ENCODE measurements at places on chromosomes 12 and 14.

DNA sequence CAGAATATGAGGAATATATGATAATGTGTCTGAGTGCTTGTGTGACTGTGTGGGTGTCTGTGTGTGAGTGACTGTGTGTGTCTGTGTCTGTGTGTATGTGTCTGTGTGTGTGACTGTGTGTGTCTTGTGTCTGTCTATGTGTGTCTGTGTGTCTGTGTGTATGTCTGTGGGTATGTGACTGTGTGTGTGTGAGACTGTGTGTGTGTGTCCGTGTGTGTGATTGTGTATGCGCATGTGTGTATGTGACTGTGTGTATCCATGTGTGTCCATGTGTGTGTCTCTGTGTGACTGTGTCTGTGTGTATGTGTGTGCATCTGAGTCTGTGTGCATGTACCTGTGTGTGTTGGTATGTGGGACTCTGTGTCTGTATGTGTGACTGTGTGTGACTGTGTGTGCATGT lies 1361.2 kb upstream of the TMEM132C start:
- H3K4me1 ChIP-seq: no peaks in the 10 kb centered on the region
- DNase-seq: no peak
- H3K4me3 ChIP-seq: no peak overlapping the region
- H3K36me3 ChIP-seq: no peaks in the 10 kb centered on the region
- peaks cover 16% of the 10 kb centered on the region for H3K27me3 ChIP-seq
- H3K27ac ChIP-seq: no peak overlapping the region

DNA sequence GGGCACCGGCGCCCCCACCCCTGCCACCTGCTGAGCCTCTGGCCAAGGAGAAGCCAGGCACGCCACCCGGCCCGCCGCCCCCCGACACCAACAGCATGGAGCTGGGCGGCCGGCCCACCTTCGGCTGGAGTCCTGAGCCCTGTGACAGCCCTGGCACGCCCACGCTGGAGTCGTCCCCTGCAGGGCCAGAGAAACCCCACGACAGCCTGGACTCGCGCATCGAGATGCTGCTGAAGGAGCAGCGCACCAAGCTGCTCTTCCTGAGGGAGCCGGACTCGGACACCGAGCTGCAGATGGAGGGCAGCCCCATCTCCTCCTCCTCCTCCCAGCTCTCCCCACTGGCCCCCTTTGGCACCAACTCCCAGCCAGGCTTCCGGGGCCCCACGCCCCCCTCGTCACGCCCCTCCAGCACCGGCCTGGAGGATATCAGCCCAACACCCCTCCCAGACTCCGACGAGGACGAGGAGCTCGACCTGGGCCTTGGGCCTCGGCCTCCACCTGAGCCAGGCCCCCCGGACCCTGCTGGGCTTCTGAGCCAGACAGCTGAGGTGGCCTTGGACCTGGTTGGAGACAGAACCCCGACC lies 6.5 kb downstream of the SETD1B start:
- no peaks in the 10 kb centered on the region for H3K27me3 ChIP-seq
- H3K4me1 ChIP-seq: peaks cover 50% of the 10 kb centered on the region
- peak overlapping the region; percentile 84 for H3K4me3 ChIP-seq
- DNase-seq: no peak
- no peak overlapping the region for H3K27ac ChIP-seq

GRCh38 chr14:25848601-25849000 lies 749.2 kb downstream of the NOVA1 start:
- no peak for DNase-seq
- H3K27me3 ChIP-seq: no peaks in the 10 kb centered on the region
- H3K27ac ChIP-seq: no peak overlapping the region
- no peaks in the 10 kb centered on the region for H3K4me1 ChIP-seq
- H3K36me3 ChIP-seq: peaks cover 2% of the 10 kb centered on the region

DNA sequence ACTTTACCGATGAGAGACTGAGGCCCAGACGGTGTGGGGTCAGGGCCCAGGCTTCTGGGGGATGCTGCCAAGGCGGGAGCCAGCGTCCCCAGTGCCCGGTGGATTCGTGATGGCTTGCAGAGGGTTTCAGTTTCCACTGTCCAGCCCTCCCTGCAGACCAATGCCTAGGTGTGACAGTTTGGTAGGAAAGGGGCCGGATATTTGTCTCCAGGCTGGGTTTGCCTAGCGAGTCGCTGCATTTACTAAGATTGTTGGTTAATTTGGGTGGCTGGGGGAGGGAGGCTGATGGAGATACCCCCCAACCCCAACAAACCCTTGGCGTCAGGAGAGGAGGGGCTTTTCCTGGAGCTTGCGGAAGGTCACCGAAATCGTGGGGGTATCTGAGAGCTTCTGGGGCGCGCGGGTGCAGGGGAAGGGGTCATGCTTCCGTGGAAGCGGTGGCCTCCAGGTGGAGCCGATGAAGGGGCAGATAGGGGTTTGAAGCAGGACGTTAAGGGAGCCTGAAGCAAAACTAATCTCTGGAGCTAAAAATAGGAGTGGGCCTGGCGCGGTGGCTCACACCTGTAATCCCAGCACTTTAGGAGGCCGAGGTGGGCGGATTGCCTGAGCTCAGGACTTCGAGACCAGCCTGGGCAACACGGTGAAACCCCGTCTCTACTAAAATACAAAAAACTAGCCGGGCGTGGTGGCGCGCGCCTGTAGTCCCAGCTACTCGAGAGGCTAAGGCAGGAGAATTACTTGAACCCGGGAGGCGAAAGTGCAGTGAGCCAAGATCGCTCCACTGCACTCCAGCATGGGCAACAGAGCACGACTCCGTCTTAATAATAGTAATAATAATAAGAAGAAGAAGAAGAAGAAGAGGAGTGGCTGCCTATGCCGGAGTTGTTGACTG lies 1.1 kb upstream of the CDC42BPB start:
- no peak overlapping the region for H3K27ac ChIP-seq
- H3K36me3 ChIP-seq: peaks cover 1% of the 10 kb centered on the region
- peaks cover 7% of the 10 kb centered on the region for H3K4me1 ChIP-seq
- DNase-seq: no peak

DNA sequence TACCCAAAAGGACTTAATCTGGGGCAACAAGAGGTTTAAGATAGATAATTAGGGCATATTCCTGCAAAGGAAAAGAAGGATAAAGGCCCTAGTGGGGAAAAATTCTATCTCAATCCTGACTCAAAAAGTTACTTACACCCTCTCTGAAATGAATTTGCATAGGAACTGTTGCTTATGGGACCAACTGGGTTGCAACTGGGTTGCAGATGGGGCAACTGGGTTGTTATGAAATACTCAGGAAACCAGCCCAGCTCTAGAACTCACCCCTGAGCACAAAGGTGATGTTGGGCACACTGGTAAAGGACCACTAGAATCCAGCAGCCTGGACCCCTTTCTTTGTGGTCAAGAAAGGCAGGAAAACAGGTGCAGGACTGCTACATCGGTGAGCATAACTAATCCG lies 17.2 kb upstream of the RILPL1 start:
- no peak overlapping the region for H3K4me3 ChIP-seq
- H3K36me3 ChIP-seq: no peaks in the 10 kb centered on the region
- DNase-seq: no peak
- no peak overlapping the region for H3K27ac ChIP-seq
- H3K27me3 ChIP-seq: peaks cover 19% of the 10 kb centered on the region

GRCh38 chr12:47882781-47883546 lies 21.8 kb downstream of the VDR start:
- no peak for DNase-seq
- H3K27me3 ChIP-seq: peaks cover 11% of the 10 kb centered on the region
- H3K27ac ChIP-seq: no peak overlapping the region
- H3K36me3 ChIP-seq: peaks cover 3% of the 10 kb centered on the region

GRCh38 chr14:34522496-34522895 lies 17.0 kb downstream of the EAPP start:
- no peak overlapping the region for H3K27ac ChIP-seq
- peaks cover 87% of the 10 kb centered on the region for H3K36me3 ChIP-seq
- no peak for DNase-seq
- H3K27me3 ChIP-seq: no peaks in the 10 kb centered on the region
- H3K4me1 ChIP-seq: no peaks in the 10 kb centered on the region
- H3K4me3 ChIP-seq: no peak overlapping the region

DNA sequence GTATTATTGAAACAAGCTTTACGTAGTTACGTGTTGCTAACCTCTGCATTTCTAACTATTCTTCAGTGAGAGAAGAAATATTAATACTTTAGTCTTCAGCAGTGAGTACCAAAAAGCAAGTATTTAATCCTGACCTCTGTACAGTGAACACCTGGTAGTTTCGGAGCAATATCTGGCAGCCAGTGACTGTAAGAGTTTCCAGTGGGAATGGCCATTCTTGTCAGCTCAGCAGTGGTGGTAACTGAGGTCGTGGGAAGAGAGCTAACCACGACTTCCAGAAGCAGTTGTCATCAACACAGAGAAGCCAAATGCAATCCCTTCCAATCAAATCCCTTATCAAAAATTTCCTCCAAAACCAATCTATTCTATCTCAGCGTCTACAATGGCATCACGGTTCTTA lies 1500.2 kb upstream of the FLRT2 start:
- no peaks in the 10 kb centered on the region for H3K4me1 ChIP-seq
- DNase-seq: no peak
- no peak overlapping the region for H3K4me3 ChIP-seq
- H3K27me3 ChIP-seq: no peaks in the 10 kb centered on the region
- H3K27ac ChIP-seq: no peak overlapping the region
- peaks cover 1% of the 10 kb centered on the region for H3K36me3 ChIP-seq

DNA sequence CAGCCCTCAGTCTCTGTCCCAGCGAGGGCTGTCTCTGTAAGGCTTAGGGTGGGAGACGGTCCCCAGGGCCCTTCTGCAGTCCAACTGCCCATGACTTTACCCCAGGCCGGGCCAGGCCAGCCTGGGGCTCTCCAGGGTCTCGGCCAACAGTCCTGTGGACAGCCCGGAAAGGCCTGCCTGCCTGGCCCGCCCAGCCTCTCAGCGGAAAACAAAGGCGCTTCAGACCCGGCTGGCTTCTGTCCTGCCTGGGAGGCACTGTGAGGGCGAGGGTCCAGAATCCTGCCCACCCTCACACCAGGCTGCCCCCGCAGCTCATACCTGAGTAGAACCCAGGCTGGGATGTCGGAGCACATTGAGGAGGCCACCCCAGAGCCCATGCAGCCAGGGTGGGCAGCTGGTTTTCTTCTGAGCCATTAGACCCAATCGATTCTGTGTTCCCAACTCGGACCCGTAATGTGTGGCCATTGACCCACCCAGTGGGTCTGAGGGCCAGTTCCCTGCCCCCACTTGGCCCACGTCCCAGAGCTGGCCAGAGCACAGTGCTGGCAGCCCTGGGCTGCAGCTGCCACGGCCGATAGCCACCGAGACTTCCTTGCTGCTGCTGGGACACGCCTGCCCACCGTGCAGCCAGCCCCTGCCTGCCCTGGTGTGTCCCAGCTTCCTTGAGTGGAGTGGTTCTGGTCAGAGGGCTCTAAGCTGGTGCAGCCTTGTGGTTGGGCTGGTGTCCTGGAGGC lies 1.6 kb downstream of the CRIP2 start:
- DNase-seq: no peak
- no peaks in the 10 kb centered on the region for H3K27me3 ChIP-seq
- H3K36me3 ChIP-seq: peaks cover 24% of the 10 kb centered on the region
- H3K4me3 ChIP-seq: peak overlapping the region; percentile 38
- no peak overlapping the region for H3K27ac ChIP-seq

- no peak overlapping the region for H3K27ac ChIP-seq
- H3K27me3 ChIP-seq: peaks cover 29% of the 10 kb centered on the region
- H3K4me3 ChIP-seq: no peak overlapping the region
- no peaks in the 10 kb centered on the region for H3K4me1 ChIP-seq
- DNase-seq: no peak
These were observed 360.3 kb downstream of the GLT1D1 start for GRCh38 chr12:129213551-129213950.

DNA sequence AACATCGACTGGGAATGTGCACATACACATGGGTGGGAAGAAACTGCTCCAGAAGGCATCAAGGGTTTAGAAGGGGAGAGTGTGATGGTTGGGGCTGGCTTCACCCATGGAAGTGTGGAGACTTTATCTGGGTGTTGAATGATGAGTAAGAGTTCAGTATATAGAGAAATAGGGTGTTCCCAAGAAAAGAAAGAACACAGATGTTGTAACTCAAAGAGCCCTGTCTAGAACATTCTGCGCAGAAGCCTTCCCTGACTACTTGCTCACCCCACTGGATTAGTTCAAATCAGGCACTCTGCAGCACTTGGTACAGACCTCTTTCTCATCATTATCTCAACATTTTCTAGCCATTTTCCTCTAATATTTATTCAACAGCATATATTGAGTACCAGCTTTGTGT lies 491.7 kb downstream of the SNAPC1 start:
- peaks cover 22% of the 10 kb centered on the region for H3K27me3 ChIP-seq
- no peak for DNase-seq
- H3K27ac ChIP-seq: no peak overlapping the region
- no peak overlapping the region for H3K4me3 ChIP-seq
- peaks cover 4% of the 10 kb centered on the region for H3K36me3 ChIP-seq

GRCh38 chr12:70467918-70468733 lies 102.0 kb downstream of the KCNMB4 start:
- H3K27ac ChIP-seq: no peak overlapping the region
- H3K4me1 ChIP-seq: no peaks in the 10 kb centered on the region
- no peak for DNase-seq
- H3K4me3 ChIP-seq: no peak overlapping the region

- H3K27ac ChIP-seq: no peak overlapping the region
- no peaks in the 10 kb centered on the region for H3K27me3 ChIP-seq
- H3K4me3 ChIP-seq: no peak overlapping the region
These were observed 396.0 kb upstream of the PRICKLE1 start for GRCh38 chr12:42985506-42985905.

GRCh38 chr12:59375633-59376032 lies 220.2 kb upstream of the SLC16A7 start:
- no peaks in the 10 kb centered on the region for H3K27me3 ChIP-seq
- DNase-seq: no peak
- H3K4me1 ChIP-seq: no peaks in the 10 kb centered on the region
- H3K27ac ChIP-seq: no peak overlapping the region
- H3K36me3 ChIP-seq: no peaks in the 10 kb centered on the region

- H3K4me1 ChIP-seq: no peaks in the 10 kb centered on the region
- no peak overlapping the region for H3K27ac ChIP-seq
- no peak for DNase-seq
- H3K27me3 ChIP-seq: no peaks in the 10 kb centered on the region
- H3K36me3 ChIP-seq: peaks cover 2% of the 10 kb centered on the region
- no peak overlapping the region for H3K4me3 ChIP-seq
These were observed 10.1 kb upstream of the FBXO33 start for GRCh38 chr14:39442293-39442692.

DNA sequence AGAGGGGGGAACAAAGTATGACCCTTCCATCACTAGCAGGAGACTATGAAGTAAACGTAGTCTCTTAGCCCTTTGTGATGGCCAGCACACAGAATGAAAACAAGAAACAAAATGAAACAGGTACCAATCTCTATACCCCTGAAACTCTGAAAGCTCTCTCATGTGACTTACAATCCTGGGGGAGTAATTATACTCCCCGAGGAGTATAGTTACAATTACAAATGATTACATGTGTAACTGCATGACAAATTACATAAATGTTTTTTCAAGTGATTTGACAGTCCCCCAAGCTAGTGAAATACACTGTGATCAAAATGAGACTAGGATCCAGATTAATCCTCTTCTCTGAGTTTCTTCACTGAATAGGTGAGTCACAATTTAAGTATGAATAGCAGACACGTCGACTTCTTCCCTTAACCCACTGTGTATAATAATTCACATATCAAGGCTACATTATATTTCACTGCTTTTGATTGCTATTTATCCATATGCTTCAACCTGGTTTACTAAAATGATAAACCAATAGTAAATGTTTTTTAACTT lies 74.0 kb downstream of the SPTSSA start:
- no peak for DNase-seq
- no peak overlapping the region for H3K4me3 ChIP-seq
- H3K4me1 ChIP-seq: no peaks in the 10 kb centered on the region
- H3K27ac ChIP-seq: no peak overlapping the region

GRCh38 chr12:130633771-130634170 lies 82.3 kb downstream of the RIMBP2 start:
- H3K27ac ChIP-seq: no peak overlapping the region
- no peaks in the 10 kb centered on the region for H3K36me3 ChIP-seq
- H3K27me3 ChIP-seq: peaks cover 54% of the 10 kb centered on the region
- DNase-seq: no peak
